Fibroblast of mammary gland (primary cell): ENCODE measurements at places on chromosomes 7 and 10.

GRCh38 chr7:46811529-46811928, 770.4 kb downstream of the TNS3 start:
- peak; percentile 98 for DNase-seq

DNA sequence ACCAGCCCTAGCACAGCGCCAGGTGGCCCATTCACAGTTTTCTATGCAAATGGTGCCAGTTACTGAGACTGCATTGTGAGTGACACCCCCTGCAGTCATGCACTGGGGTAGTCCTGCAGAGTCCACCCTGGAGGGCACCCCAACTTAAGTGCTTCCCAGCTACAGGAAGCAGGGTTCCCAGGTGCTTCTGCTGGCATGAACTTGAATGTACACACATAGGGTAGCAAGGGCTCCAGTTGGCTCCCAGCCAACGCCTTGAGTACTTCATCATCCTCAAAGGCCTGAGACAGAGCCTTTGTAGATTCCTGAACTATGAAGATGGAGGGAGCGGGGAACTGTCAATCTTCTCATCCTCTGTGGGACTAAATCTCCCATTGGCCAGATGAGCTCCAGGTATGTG, 11.5 kb upstream of the NPFFR1 start:
- DNase-seq, result no peak

DNA sequence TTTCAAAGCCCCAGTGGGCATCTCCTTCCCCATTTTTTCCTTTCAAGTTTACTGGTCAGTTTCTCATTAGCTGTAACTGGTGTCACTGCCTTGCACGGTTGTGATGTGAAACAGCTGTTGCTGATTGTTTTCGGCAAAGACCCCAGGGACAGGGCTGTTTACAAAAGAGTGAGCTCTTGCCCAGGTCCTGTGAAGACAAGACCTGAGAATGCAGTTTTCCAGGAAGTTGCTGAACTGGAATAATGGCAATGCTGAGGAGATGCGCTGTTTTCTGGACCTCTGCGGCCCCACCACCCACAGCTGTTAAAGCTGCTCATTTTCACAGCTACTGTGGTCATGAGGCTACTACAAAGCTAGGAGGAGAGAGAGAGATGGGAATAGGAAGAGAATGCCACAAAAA, 116.6 kb upstream of the RSU1 start:
- no peak for DNase-seq

- DNase-seq, result no peak
Observed at GRCh38 chr10:79447911-79448731, 2.7 kb upstream of the ZCCHC24 start.

GRCh38 chr10:12358863-12359564, 9.7 kb downstream of the CAMK1D start:
- DNase-seq, result no peak

DNA sequence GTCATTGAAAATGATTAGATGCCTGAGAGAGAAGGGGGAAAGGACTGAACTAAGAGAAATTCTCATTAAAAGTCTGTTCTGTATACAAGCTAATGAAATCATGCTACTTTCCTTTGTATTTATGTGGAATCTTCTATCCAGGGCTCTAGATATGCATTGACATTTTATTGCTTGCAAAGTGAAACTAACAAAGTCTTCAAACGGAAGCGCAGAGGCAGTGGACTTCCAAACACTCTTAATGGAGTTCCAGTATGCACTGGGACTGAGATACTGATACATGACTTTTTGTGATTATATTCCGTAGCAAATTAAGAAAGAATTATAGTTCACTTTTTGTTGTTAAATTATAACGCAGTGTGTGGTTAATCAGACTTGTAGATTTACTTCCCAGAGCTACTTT, 166.8 kb upstream of the TBX20 start:
- DNase-seq, result no peak

GRCh38 chr10:132910901-132911785, 31.2 kb downstream of the CFAP46 start:
- peak; percentile 7 for DNase-seq

- no peak for DNase-seq
Observed at GRCh38 chr7:12350971-12351370, 52.7 kb downstream of the VWDE start.

DNA sequence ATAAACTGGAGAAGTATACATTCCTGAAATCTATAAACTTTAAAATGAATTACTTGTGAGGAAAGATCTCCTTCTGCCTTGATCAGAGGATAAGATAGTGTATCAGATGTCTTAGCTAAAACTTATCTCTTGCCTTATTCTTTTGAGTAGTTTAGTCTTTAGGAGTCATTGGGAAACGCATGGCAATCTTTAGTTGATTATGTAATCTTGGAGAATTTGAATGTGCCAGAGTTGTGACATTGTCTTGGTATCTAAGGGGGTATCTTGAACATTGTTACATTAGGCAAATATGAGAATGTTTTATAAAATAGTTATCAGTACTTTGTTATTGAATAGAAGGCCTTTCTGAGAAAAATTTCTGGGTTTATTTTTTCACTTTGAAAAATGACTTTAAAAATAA, 61.6 kb upstream of the ADRA2A start:
- no peak for DNase-seq

DNA sequence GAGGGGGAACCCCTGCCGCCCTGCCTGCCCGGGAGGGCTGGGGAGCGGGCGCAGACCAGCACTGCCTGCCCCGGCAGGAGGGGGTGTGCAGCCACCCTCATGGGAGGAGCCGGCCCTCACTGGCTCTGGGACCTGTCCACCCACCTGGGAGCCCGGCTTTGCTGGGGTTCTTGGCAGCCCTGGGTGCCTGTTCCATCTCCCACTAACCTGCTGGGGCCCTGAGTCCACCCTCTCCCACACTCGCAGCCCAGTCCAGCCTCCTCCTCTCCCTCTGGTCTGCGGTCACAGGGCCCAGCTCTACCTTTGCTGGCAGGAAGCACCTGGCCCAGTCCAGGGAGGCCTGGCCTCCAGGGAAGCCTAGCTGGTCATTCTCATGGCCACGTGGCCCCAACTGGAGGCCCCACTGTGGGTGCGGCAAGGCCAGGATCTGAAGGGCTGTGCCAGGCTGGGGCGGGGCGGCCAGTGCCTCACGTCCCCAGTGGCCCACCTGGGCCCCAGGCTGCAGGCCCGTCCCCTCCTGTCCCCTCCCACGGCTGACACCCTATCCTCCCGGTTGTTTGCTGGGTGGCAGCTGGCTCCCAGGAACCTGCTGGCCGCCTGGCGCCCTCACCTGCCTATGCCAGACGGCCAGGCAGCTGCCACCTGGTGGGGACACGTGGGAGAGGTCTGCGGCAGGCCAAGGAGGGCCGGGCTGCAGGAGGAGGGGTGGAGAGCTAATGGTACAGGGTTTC, at the start of gene TMEM184A:
Gene TMEM184A, minus strand, starts transcription at position 393 of the 731 bp plus-strand sequence. CDS start 721 bp downstream, outside the sequence.
- DNase-seq, result no peak
